SK-N-SH treated with all-trans-retinoic acid at 6 μM for 48 hours (cell line): ENCODE measurements at places on chromosomes 12 and 14.

GRCh38 chr14:49942090-49942489 is 49.2 kb downstream of the ARF6 start:
- ATAC-seq = no peak

- no peak for ATAC-seq
These were observed 100.9 kb upstream of the PKP2 start for GRCh38 chr12:32997471-32997870.

- ATAC-seq = no peak
These were observed 349.7 kb downstream of the NRXN3 start for GRCh38 chr14:78519863-78520262.

DNA sequence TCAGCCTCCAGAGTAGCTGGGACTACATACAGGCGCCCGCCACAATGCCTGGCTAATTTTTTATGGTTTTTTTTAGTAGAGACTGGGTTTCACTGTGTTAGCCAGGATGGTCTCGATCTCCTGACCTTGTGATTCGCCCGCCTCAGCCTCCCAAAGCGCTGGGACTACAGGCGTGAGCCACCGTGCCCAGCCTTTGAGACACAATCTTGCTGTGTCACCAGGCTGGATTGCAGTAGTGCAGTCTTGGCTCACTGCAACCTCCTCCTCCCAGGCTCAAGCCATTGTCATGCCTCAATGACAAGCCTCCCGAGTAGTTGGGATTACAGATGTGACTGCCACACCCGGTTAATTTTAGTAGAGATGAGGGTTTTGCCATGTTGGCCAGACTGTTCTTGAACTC is 21.3 kb upstream of the STRN3 start:
- no peak for ATAC-seq
